IPS DF 19.7 (cell line): ENCODE measurements at places on chromosomes 16 and 17.

GRCh38 chr17:33990943-33991706 is 264.0 kb upstream of the CCL2 start:
- DNase-seq: no peak

DNA sequence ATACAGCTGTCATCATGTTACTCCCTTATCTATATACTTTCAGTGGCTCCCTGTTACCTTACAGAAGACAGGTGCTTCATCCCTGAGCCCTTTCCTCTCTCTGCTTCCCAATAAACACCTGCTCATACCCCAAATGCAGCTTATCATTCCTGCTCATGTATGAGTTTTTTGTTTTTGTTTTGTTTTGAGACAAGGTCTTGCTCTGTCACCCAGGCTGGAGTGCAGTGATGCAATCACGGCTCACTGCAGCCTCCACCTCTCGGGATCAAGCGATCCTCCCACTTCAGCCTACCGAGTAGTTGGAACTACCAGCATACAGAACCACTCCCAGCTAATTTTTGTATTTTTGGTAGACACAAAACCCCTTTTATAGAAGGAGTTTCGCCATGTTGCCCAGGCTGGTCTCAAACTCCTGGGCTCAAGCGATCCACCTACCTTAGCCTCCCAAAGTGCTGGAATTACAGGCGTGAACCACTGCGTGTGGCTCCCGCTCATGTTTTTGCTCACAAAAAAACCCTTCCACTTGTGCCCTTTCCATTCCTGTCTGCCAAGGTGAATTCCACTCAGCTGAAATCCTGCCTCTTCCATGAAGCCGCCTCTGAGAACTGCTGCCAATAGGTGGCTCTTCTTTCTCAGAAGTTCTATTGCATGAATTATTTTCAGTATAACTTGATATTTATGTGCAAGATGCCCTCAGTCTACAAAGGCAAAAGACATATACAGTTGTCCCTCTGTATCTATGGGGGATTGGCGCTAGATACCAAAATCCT is 7.9 kb upstream of the RNF157 start:
- DNase-seq: no peak

- no peak for DNase-seq
Measured at GRCh38 chr16:29940656-29941055, 14.6 kb upstream of the KCTD13 start.

- no peak for DNase-seq
Measured at GRCh38 chr16:55736671-55737070, 80.9 kb downstream of the SLC6A2 start.

DNA sequence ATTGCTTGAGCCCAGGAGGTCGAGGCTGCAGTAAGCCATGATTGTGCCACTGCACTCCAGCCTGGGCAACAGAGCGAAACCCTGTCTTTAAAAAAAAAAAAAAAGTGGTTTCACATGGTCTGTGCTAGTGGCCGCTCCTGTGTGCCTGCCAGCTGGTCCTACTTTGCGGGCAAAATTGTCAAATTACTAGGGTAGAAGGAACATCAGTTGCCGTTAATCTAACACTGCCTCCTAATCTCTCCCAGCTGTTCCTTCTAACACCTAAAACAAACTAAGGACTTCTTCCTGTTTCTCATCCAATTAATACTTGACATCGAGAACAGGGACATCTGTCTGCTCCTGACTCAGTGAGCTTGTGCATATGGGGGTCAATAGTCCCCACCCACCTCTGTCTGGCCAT is 23.9 kb downstream of the TMEM11 start:
- no peak for DNase-seq

DNA sequence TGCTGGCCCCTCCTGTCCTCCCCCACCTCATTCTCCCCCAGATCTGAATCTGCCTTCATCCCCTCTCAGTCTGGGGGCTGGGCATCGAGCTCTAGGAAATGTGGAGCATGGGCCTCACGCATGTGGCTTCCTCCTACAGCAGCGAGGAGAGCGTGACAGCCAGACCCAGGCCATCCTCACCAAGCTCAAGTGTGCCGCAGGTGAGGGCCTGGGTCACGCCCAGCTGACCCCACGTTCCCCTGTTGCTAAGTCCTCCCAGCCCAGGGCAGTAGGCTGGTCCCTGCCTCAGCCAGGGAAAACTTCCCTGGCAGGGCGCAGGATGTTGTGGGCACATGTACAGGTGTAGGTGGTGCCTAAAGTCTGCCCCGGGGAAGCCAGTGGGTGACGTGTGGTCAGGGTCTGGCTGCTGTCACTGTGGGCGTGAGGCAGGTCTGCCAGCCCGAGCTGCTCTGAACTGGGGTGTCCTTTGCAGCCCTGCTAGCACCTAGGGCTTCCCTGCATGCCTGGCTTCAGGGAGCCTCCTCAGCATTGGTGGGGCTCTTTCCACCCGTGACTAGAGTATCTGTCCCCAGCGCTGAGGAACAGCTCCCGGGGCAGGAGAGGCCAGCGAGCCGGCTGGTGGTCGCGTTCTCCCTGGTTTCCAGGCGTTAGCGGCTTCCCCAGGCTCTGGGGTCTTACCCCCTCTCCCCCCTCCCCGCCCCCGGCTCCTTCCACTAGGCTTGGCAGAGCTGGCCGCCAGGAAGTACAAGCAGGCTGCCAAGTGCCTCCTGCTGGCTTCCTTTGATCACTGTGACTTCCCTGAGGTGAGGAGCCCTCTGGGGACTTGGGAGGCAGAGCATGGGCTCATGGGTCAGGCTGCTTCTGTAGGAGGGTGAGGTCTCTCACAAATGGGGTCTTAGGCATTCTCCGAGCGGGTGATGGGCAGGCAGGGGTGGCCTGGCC is 3.6 kb downstream of the GPS1 start:
- no peak for DNase-seq

DNA sequence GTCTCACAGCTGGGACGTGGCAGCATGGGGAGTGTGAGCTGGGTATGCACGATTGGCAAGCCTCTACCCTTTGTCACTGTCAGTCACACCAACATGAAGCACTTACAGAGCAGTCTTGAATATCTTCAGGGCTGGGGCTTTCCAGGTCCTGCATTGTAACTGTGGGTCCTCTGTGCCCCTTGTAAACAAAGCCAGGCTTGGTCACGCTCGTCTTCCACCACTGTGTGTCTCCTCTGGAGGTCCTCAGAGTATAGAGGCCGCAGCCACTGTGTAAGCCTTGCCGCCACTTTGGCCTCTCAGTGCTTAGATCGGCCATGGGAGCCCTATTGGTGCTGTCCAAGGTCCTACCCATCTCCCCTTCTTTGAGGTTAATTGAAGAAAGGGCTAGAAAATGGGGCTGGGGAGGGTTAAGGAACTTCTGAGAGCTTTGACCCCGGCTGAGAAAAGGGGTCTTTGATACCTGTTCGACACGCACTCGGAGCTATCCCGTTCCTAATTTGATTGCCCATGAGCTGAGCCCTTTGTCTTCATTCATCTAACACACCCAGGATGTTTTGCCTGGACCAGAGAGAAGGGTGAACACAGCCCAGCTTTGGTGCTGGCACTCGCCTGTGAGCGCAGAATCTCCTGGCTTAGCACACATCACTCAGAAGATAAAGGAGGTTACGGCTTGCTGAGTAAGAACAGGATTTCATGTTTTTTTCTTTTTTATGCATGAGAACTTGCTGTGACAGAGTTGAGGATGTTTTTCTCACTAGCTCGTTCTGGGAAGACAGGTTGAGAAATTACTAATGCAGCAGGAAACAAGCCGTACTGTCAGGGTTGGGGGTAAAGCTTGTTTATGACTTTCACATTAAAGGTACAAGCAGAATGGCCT is 267.9 kb downstream of the CPPED1 start:
- DNase-seq: no peak

GRCh38 chr17:60743799-60744198 is 66.1 kb downstream of the BCAS3 start:
- DNase-seq: no peak

DNA sequence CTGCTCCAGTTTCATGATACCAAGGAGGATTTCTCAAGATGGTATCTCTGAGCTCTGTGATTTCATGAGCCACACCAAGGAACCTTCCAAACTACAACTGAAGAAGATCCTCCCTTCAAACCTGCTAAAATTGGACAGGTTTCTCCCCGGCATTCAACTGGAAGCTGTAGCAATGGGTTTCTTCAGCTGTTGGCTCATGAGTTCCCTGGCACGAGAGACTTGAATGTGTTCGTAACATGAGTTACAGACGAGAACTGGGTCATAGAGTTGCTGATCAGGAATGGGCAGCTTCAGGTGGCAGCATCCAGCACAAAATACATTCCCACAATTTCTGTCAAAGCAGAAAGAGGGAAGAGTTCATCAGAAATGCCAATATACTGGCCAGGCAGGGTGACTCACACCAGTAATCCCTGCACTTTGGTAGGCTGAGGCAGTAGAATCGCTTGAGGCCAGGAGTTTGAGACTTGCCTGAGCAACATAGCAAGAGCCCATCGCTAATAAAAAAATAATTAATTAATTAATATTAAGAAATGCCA is 3.4 kb upstream of the HSF5 start:
- no peak for DNase-seq
